NCI-H1105 (cell line): ENCODE measurements at places on chromosomes 2 and 18.

DNA sequence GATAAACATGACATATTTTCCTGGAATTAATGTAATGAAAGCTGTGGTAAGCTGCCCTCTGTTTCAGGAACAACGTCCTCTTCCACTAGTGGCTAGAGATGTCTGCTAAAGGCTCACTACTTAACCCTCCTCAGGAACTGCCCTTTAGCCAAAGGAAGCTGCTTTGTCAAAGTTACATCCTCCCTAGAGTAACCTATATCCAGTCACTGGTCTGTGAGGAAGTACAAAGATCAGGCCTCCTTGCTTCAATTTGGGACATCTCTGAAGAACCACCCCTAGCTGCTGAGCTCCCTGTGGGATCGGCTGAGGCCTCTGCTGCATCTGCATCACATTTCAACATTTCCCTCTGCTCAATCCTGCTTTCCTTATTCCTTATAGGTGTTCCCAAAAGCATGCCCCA, 107.8 kb downstream of the PRELID3A start:
- DNase-seq, result no peak

GRCh38 chr2:221347471-221347870, 224.6 kb downstream of the EPHA4 start:
- no peak for DNase-seq

DNA sequence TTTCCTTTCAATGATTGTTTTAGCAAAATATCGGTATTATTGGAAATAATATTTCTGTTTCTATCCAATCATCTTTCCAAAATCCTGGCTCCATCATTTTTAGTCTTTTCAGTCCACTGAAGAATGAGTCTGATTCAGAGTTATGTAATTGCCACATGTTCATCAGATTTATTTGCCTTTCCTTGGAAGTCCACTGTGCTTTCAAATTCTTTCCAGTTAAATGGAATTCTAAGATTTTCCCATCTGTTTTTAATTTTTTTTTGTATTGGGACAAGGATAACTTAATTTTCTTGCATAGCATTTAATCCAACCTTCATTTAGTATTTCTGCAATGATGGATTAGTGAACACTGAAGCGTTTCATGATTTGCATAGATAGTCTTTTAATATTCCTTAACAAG, 521.5 kb upstream of the NRXN1 start:
- no peak for DNase-seq

GRCh38 chr2:50469784-50470183, 562.1 kb downstream of the NRXN1 start:
- DNase-seq, result no peak

DNA sequence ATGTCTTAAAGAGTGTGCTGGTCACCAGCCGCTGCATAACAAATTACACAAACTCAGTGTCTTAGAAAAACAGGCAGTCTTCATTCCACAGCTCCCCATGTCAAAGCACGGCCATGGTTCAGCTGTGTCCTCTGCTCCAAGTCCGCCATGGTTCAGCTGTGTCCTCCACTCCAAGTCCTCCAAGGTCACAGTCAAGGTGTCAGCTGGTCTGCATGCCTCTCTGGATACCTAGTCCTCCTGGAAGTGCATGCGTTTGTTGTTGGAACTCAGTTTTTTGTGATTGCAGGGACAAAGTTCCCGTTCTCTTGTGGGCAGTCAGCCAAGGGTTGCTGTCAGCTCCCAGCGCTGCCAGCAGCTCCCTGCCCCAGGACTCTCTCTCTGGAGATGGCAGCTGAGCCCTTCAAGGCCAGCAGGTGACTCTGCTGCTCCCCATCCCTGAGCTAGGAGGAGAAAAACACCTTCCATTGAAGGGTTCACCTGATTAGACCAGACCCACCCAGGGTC, 304.0 kb upstream of the MYT1L start:
- DNase-seq, result no peak

DNA sequence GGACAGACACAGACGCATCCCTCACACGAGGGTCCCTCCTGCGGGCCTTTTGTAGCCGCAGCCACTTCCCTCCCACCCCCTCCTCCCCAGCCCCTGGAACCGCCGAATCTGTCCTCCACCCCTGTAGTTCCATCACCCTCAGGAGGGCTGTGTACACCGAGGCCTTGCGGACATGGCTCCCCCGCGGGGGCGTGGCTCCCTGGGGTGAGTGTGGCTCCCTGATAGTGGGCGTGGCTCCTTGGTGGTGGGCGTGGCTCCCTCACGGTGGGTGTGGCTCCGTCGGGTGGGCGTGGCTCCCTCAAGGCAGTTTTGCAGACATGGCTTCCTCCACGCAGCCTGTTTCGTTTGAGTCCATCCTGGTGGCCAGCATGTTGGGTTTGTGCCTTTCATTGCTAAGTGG, 420.7 kb upstream of the SALL3 start:
- DNase-seq, result no peak

DNA sequence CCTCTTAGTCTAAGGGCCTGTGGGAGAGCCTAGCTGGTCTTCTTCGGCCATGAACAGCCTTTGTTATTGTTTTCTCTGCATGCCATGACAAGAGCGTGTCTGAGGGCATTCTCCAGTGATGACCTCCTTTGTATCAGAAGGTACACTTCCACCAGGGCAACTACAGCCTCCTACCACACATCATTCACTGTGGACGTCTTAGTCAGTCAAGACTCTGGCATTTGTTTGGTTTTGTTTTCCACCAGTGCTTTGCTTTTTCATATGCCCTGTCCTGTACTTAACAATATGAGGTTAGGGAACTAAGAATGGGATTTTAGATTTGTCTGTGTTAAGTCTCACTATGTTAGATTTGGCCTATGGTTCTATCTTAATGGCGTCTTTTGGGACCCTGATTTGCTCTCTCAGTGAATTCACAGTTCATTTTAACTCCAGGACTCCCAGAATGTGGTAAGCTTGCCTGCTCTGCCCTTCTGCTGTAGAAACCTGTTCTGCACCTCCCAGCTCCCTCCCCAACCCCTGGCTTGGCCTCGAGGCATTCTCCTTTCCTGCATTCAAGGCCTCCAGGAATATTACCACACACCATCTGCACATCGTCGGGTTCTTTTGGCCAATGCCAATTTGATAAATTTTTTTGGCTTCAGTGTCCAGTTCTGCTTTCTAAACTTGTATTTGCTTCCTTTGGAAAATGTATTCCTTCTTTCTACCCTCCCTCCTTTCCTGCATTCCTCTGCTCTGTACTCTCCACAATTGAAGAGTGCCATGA, 42.8 kb upstream of the IL1R1 start:
- no peak for DNase-seq

- no peak for DNase-seq
Measured at GRCh38 chr2:68653034-68653433, 9.7 kb downstream of the PROKR1 start.

GRCh38 chr2:109233643-109234042, 104.6 kb downstream of the SH3RF3 start:
- DNase-seq, result no peak

GRCh38 chr18:8174771-8175170, 434.5 kb upstream of the RAB12 start:
- no peak for DNase-seq

- DNase-seq, result no peak
Measured at GRCh38 chr18:56709463-56709862, 58.3 kb downstream of the WDR7 start.

DNA sequence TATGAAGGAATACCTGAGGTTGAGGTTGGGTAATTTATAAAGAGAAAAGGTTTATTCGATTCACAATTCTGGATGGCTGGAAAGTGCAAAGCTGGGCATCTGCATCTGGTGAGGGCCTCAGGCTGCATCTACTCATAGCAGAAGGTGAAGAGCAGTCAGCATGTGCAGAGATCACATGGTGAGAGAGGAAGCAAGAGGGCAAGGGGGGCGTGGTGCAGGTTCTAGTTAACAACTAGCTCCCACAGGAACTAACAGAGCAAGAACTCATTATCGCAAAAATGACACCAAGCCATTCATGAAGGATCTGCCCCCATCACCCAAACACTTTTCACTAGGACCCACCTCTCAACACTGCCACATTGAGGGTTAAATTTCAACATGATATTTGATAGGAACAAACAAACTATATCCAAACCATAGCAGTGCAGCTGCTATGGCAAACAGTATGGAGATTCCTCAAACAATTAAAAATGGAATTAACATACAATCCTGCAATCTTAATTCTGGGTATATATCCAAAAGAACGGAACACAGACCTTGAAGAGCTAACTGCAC, 72.8 kb upstream of the LDLRAD4 start:
- no peak for DNase-seq

- no peak for DNase-seq
Measured at GRCh38 chr2:224561234-224562005, 23.7 kb downstream of the CUL3 start.

DNA sequence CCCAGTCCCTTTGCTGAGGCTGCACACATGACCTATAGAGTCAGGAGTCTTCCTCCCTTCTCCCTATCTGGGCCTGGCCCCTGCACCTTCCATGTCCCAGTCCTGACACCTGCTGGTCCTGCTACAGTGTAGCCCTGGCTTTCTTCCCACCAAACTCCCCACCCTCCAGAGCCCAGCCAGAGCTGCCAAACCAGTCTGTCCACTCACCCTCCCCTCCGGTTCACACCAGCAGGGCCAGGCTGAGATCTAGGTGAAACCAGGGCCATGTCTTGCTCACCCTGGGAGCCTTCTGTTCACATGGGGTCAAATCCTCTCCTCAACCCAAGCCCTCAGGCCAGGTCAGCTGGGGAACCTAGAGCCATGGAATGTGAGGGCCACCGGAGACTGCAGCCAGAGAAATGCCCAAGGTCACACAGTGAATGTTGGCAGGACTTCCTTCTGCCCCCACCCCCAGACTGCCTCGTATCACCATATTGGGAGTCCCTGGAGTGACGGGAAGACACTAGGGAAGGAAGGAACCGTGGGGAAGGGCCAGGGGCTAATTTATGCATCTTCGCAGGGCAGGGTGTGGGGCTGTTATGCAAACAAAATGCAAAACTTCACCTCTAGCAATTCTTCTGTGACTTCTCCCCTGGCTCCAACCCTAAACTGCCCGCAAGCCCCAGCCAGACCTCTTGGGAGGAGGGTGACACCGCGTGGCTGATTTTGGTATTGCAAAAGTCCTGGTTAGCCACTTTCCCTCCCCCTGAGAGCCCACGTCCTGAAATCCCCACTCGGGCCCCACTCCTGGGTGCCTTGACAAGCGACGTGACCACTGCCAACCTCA, 14.6 kb downstream of the TNS1 start:
- DNase-seq, result peak; percentile 42

DNA sequence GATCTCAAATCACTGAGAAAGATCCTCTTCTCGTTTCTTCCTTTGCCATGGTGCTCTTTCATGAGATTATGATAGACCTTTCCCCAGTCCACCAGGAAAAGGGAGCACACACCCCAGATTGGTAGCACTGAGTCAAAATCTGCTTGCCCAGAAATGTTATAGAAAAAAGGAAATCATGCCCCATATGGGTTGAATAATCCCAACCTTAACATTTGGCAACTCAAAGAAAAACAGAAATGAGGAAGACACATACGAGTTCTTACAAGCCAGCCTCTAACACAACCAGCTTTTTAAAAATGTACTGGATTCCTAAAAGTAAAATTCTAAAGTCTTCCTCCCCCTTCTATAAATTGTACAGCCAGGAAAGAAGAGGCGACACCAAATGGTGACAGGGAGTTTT, 103.0 kb downstream of the ANKRD44 start:
- no peak for DNase-seq

DNA sequence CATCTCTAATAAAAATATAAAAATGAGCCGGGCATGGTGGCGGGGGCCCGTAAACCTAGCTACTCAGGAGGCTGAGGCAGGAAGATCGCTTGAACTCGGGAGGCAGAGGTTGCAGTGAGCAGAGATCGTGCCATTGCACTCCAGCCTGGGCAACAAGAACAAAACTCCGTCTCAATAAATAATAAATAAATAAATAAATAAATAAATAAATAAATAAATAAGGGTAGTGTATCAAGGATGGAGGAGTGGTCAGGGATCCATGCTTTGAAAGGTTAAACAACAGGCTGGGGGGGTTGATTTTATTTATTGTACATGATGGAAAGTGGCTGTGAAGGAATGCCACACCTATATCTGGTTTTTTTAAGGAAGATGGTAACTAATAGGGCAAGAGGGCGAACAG, 63.2 kb downstream of the AP1S3 start:
- DNase-seq, result no peak

GRCh38 chr2:232942831-232943230, 70.2 kb downstream of the NGEF start:
- no peak for DNase-seq

DNA sequence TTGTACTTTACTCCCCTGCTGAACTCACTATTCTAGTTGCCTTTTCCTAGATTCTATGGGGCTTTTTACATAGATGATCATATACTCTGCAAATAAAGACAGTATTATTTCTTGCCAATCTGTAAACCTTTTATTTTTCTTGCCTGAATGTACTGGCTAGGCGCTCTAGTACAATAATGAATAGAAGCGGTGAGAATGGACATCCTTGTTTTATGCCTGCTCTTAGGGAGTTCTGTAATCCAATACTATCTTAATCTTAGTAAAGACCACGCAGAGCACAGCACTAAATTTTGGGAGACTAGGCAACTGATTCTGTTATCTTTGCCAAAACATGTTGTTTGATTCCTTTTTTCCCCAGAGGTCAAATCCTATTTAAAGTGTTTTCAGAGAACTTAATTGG, 7.0 kb downstream of the KRCC1 start:
- DNase-seq, result no peak

DNA sequence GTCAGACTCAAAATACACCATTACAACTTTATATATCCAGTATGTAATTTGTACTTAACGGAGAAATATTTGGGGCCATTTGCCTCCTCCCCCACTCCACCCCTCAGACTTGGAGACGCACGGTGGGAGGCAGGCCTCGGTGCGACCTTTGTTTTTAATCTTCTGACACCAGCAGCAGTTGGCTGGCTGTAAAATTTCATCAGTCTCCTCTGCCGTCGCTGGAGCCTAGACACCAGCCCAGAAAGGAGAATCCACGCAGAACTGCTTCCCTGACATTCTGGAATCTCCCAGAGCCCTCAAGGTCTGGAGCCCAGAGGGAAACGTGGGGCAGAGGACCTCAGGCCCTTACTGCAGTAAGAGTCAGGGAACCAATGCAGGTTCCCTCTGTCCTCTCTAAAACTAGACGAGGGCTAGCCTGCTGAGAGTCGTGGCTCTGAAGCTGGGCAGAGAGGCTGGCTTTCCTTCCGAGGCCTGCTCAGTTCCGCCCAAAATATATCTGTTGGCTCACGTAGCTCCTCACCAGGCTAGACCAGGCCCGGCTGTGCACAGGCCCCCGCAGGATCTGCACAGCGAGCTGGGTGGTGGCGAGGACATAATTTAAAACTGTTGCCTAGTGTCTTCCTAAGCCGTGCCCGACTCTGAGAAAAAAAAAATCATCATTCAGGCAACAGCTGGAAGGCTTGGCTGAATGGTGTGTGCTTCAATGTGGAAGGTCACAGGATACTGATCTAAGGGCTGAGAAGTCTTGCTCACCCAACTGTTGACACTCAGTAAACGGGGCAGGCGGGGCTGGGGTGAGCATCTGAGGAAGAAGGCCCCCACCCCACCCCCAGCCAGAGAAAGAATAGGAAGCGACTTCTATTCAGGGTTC, 40.4 kb downstream of the EN1 start:
- DNase-seq, result no peak

GRCh38 chr2:73451263-73451972, 65.8 kb downstream of the ALMS1 start:
- DNase-seq, result no peak

- DNase-seq, result no peak
Measured at GRCh38 chr18:24089515-24090337, 49.1 kb upstream of the CABYR start.

GRCh38 chr18:76357585-76358260, 137.3 kb downstream of the ZNF516 start:
- no peak for DNase-seq

GRCh38 chr2:71846669-71847291, 300.9 kb downstream of the CYP26B1 start:
- DNase-seq, result no peak

GRCh38 chr2:211085056-211085680, 528.8 kb downstream of the CPS1 start:
- DNase-seq, result peak; percentile 8
